ENCODE measurements at places on chromosomes 12 and 14.

- H3K4me3 ChIP-seq = no peak overlapping the region
- H3K27ac ChIP-seq = no peak overlapping the region
- H3K27me3 ChIP-seq = no peaks in the 10 kb centered on the region
- H3K4me1 ChIP-seq = no peaks in the 10 kb centered on the region
Observed at GRCh38 chr12:114347861-114348260, 58.1 kb downstream of the TBX5 start.

DNA sequence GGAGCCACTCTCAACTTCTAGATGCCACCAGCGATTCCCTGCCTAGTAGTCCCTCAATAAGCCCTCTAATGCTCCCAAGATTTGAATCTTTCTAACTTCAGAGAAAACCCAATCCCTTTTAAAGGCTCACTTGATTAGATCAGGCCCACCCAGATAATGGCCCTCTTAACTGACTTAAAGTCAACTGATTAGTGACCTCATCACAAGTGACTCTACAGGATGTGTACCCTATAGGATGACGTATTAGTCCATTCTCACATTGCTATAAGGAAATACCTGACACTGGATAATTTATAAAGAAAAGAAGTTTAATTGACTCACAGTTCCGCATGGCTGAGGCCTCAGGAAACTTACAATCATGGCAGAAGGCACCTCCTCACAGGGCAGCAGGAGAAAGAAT, 49.1 kb downstream of the ANKS1B start:
- H3K4me1 ChIP-seq = no peaks in the 10 kb centered on the region
- H3K36me3 ChIP-seq = no peaks in the 10 kb centered on the region
- no peak overlapping the region for H3K27ac ChIP-seq
- no peak for DNase-seq

GRCh38 chr12:131507094-131507493, 203.8 kb upstream of the SFSWAP start:
- DNase-seq = no peak
- no peak overlapping the region for H3K27ac ChIP-seq
- no peak overlapping the region for H3K4me3 ChIP-seq
- H3K27me3 ChIP-seq = peaks cover 2% of the 10 kb centered on the region
- peaks cover 11% of the 10 kb centered on the region for H3K4me1 ChIP-seq

- DNase-seq = no peak
- no peak overlapping the region for H3K4me3 ChIP-seq
- no peaks in the 10 kb centered on the region for H3K36me3 ChIP-seq
- no peaks in the 10 kb centered on the region for H3K4me1 ChIP-seq
- no peak overlapping the region for H3K27ac ChIP-seq
Observed at GRCh38 chr12:77120156-77121085, 55.1 kb upstream of the E2F7 start.

DNA sequence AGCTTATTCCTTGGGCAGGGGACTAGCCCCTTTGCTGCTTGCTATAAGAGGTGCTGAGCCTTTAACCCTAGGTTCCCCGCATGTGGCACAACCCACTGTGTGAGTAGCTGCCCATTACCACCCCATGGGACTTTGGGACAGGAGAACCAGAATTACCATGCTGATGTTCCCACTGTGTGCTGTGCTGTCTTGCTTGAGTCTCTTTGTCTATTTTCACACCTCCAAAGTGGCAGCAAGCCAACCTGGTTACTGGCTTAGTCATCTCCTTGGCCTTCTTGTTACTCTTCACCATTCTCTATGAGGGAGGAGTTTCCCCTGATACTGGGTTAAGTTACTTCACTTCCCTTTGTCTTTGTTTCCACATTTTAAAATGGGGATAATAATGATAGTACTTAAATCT, 73.4 kb upstream of the ETV6 start:
- H3K27me3 ChIP-seq = peaks cover 6% of the 10 kb centered on the region
- H3K4me1 ChIP-seq = peaks cover 15% of the 10 kb centered on the region
- peaks cover 2% of the 10 kb centered on the region for H3K36me3 ChIP-seq
- no peak overlapping the region for H3K4me3 ChIP-seq

All from activated naive CD8-positive, alpha-beta T cell treated with anti-CD3 and anti-CD28 coated beads, Interleukin-2, amount 50 U/mL, for 24 hours (primary cell).